Activated CD8-positive, alpha-beta memory T cell treated with anti-CD3 and anti-CD28 coated beads, Interleukin-2, amount 10 ng/mL, durations not matched to agents 7 days and 5 days (primary cell): ENCODE measurements at places on chromosomes 13 and 19.

DNA sequence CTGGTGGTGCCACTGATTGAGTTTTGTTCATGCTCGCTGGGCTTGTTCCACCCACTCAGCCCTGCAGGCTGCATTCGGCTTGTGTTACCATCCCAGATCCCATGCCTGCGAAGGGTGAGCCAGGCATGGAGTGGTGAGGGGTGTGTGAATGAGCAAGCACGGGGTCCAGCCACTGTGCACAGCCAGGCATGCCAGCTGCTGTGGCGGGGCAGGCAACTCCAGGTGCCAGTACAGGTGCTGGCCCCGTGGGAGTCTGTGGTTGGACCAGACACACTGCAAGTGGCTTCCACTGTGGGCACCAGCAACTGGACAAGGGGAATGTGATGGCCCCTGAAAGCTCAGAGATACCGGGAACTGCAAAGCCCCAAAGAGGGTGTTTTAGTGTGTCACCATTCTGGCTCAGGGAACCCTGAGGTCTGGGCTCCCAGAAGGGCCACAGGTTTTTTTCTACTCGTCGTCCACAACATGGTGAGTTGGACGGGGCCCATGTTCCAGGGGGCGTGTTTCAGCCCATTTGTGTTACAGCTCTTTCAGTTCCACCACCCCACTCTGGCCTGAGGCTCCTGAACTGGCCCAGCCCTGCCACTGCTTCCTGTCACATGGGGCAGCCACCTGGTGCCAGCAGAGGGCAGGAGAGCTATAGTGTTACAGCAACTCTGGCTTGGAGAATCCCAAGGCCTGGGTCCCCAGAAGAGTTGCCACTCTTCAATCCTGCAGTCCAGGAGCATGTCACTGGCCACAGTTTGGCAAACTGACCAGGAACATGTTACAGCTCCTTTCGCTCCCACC, 217.0 kb upstream of the OBI1 start:
- H3K4me3 ChIP-seq = no peak overlapping the region
- no peaks in the 10 kb centered on the region for H3K36me3 ChIP-seq
- H3K27me3 ChIP-seq = peaks cover 3% of the 10 kb centered on the region
- H3K4me1 ChIP-seq = no peaks in the 10 kb centered on the region
- no peak overlapping the region for H3K27ac ChIP-seq

DNA sequence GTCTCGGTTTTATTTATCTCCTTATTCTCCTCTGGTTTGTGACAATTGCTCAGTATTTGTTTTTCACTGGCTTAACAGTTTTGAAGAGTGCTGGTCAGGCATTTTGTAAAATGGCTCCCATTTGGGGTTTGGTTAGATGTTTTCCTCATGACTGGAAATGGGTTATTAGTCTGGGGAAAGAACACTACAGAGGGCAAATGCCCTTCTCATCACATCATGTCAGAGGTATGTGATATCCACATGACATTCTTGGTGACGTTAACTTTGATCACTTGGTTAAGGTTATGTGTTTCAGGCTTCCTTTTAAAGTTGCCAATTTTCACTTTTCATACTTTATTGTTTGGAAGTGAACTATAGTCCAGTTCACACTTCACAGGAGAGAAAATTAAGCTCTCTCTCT, 74.8 kb upstream of the KLHL1 start:
- DNase-seq = no peak
- no peaks in the 10 kb centered on the region for H3K36me3 ChIP-seq
- H3K27ac ChIP-seq = no peak overlapping the region
- no peaks in the 10 kb centered on the region for H3K4me1 ChIP-seq
- no peaks in the 10 kb centered on the region for H3K27me3 ChIP-seq

GRCh38 chr13:108363666-108364065, 94.1 kb downstream of the TNFSF13B start:
- H3K4me3 ChIP-seq = no peak overlapping the region
- H3K27ac ChIP-seq = no peak overlapping the region
- no peak for DNase-seq
- no peaks in the 10 kb centered on the region for H3K27me3 ChIP-seq

GRCh38 chr19:16115301-16116039, 3.8 kb downstream of the RAB8A start:
- peak overlapping the region; percentile 38 for H3K4me3 ChIP-seq
- H3K4me1 ChIP-seq = peaks cover 80% of the 10 kb centered on the region
- peaks cover 59% of the 10 kb centered on the region for H3K36me3 ChIP-seq
- no peak for DNase-seq
- peak overlapping the region; percentile 99 for H3K27ac ChIP-seq

- DNase-seq = no peak
- peaks cover 3% of the 10 kb centered on the region for H3K36me3 ChIP-seq
- peaks cover 28% of the 10 kb centered on the region for H3K4me1 ChIP-seq
- no peaks in the 10 kb centered on the region for H3K27me3 ChIP-seq
- no peak overlapping the region for H3K4me3 ChIP-seq
- H3K27ac ChIP-seq = no peak overlapping the region
Measured at GRCh38 chr13:41137241-41137640, 4.6 kb upstream of the KBTBD6 start.

- no peak for DNase-seq
- no peak overlapping the region for H3K4me3 ChIP-seq
- no peak overlapping the region for H3K27ac ChIP-seq
Measured at GRCh38 chr19:6534451-6535093, 3.7 kb downstream of the TNFSF9 start.

GRCh38 chr19:44202974-44203373, 9.4 kb upstream of the ZNF227 start:
- no peaks in the 10 kb centered on the region for H3K27me3 ChIP-seq
- no peak overlapping the region for H3K27ac ChIP-seq
- no peak for DNase-seq
- H3K4me3 ChIP-seq = no peak overlapping the region
- H3K36me3 ChIP-seq = peaks cover 15% of the 10 kb centered on the region
- H3K4me1 ChIP-seq = peaks cover 8% of the 10 kb centered on the region

GRCh38 chr19:18388100-18388959, 2.4 kb downstream of the GDF15 start:
- H3K27ac ChIP-seq = no peak overlapping the region
- peak overlapping the region; percentile 66 for H3K4me3 ChIP-seq
- DNase-seq = peak; percentile 86
- H3K27me3 ChIP-seq = peaks cover 59% of the 10 kb centered on the region
- H3K4me1 ChIP-seq = peaks cover 25% of the 10 kb centered on the region

GRCh38 chr19:36973021-36973843, 57.1 kb downstream of the ZNF568 start:
- H3K27ac ChIP-seq = peak overlapping the region; percentile 87
- peaks cover 11% of the 10 kb centered on the region for H3K4me1 ChIP-seq
- no peaks in the 10 kb centered on the region for H3K27me3 ChIP-seq
- peak overlapping the region; percentile 87 for H3K4me3 ChIP-seq
- H3K36me3 ChIP-seq = peaks cover 27% of the 10 kb centered on the region
- peak; percentile 78 for DNase-seq
